ENCODE measurements at places on chromosomes 7 and 10. TPM values are rescaled to one million over a fixed set of nuclear protein-coding genes. Genes with fewer than 3 reads are reported as not detected.

DNA sequence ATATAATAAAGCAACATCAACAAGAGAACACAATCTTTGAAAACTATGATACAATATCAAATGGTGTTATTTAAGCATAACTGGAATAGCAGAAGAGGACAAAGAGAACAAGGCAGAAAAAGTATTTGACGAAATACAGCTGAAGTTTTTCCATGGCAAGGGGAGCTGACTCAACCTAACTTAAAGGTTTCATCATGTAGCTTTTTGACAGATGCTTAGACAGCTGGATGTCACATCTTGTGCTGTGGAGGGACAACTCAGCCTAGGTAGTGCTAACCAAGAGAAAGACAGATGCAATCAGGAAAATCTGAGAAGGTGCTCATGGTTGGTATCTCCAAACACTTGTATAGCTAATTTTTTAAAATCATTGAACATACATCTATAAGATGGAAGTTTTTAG is 208.2 kb downstream of the TFEC start:
- H3K27ac ChIP-seq: no peak overlapping the region
- no peaks in the 10 kb centered on the region for H3K36me3 ChIP-seq
- DNase-seq: no peak
- no peak overlapping the region for H3K4me3 ChIP-seq

DNA sequence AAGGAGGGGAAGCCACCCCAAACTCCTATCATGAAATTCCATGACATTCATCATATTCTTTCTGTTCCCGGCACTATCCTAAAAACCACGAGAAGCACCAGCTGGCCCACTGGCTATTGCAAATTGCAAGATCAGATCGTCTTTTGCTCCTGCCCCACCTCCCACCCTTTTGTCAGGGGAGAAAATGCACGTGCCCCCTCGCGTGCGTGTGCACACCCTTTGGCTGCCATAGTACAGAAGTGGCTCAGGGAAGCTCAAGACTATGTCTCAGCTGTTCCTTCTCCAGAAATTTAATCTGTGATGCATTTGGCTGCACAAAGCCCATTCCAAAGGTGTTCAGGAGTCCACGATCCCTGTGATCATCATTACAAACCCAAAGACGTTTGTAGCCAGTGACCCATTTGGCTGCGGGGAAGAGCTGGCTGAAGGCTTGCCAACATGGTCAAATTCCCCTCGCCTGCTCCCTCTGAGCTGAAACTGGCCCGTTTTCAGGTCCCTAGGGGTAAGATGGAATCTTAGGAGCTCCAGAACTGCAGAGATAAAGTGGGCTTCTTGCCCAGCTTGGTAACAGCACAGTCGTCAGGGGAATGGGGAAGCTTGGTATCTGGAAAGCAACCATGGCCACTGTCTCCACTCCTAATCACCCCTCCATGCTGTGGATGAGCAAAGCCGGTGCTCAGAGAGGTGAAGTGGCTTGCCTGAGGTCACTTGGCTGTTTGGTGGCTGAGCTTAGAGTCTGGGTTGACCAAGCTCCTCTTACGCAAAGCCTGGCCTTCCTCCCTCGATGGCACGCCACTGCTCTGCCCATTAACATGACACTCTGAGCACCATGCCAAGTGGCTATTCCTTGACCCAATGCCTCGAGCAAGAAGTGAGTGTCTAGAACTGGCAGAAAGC is 155.4 kb downstream of the NEURL1 start:
- H3K4me3 ChIP-seq: no peak overlapping the region
- H3K4me1 ChIP-seq: peaks cover 78% of the 10 kb centered on the region
- peak overlapping the region; percentile 53 for H3K27ac ChIP-seq

DNA sequence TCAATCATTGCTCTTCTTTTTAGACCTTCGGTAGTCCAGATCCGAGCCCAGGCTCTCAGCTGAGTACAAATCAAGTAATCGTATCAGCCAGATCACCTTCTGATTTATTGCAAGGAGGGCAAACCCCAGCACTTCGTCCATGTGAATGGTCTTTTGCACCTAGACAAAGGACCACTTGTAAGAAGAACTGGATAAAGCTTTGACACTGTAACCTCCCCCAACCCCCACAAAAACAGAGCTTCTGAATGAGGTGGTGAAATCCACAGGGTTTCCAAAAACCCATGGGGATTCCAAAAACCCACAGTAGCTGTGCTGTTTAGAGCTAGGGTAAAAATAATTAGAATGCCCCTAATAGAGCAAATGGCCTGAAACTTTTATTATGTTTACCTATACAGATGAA is 148.8 kb upstream of the ODAD2 start:
- H3K4me1 ChIP-seq: no peaks in the 10 kb centered on the region
- no peak overlapping the region for H3K4me3 ChIP-seq
- no peak overlapping the region for H3K27ac ChIP-seq
- no peaks in the 10 kb centered on the region for H3K27me3 ChIP-seq

- H3K27me3 ChIP-seq: no peaks in the 10 kb centered on the region
- no peak overlapping the region for H3K27ac ChIP-seq
- DNase-seq: no peak
Measured at GRCh38 chr7:146146831-146147486, 30.4 kb downstream of the CNTNAP2 start.

- peak overlapping the region; percentile 17 for H3K4me3 ChIP-seq
- H3K27me3 ChIP-seq: no peaks in the 10 kb centered on the region
- no peak for DNase-seq
- H3K4me1 ChIP-seq: peaks cover 17% of the 10 kb centered on the region
- H3K27ac ChIP-seq: peak overlapping the region; percentile 7
Measured at GRCh38 chr10:17348501-17349349, 105.7 kb downstream of the ST8SIA6 start.

DNA sequence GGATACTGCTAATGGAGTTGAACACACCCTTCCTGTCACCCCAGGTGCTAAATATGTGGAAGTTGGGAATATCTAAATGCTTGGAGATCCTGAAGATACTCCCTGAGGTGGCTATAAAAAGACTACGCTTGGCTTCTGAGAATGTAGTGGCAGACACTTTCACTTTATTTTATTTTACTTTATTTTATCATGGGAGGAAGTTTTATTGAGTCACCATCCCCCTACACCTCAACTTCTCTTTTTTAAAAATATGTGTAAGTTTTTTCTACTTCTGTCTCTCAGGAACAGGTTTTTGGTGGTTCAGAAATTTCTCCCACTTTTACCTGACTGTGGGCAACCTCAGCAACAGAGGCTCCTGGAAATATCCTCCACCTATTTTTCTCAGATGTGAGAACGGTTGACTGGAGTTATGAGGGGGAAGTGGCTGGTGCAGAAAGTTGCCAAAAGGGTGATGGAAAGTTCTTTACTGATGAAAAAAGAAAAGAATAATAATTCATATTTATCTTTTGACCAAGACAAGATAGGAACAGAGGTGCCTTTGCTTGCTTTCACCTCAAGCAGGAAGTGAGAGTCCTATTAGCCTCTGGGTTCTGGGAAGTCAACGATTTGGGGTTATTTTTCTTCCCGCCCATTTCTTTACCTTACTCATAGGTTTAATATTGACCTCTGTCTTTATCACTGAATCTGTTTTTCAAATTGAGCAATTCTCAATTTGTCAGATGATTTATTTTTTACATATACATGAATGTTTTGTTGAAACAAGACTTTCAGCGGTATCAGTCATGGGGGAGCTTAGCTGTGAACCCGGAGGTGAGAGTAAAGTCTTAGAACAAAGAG is 103.6 kb downstream of the AHR start:
- H3K36me3 ChIP-seq: no peaks in the 10 kb centered on the region
- no peaks in the 10 kb centered on the region for H3K27me3 ChIP-seq
- H3K4me1 ChIP-seq: peaks cover 5% of the 10 kb centered on the region

- H3K4me1 ChIP-seq: no peaks in the 10 kb centered on the region
- no peak overlapping the region for H3K27ac ChIP-seq
- no peak overlapping the region for H3K4me3 ChIP-seq
- DNase-seq: no peak
Measured at GRCh38 chr7:14497390-14497789, 405.2 kb downstream of the DGKB start.

GRCh38 chr10:51619365-51619764 is 80.0 kb downstream of the CSTF2T start:
- no peak overlapping the region for H3K4me3 ChIP-seq
- no peaks in the 10 kb centered on the region for H3K4me1 ChIP-seq
- H3K27ac ChIP-seq: no peak overlapping the region
- H3K36me3 ChIP-seq: no peaks in the 10 kb centered on the region
- DNase-seq: no peak
- H3K27me3 ChIP-seq: no peaks in the 10 kb centered on the region

DNA sequence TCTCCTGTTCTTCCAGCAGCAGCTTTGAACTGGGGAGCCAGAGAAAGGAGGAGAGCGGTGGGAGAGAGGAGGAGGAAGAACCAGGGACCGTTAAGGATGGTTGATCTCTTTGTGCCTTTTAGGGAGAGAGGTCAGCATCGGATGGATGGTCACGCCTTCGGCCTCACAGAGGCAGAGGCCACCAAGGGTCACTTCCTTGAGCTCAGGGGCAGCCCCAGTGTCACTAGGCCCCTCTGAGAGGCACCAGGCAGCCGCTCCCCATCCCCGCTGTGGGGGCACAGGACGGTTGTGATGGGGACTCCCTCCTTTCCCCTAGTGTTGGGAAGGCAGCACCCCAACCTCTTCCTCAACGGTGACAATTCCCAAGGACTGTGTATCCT is 121.4 kb downstream of the DNAJB6 start:
- H3K36me3 ChIP-seq: no peaks in the 10 kb centered on the region
- H3K27me3 ChIP-seq: peaks cover 12% of the 10 kb centered on the region
- no peak for DNase-seq
- H3K27ac ChIP-seq: no peak overlapping the region
- H3K4me1 ChIP-seq: peaks cover 3% of the 10 kb centered on the region

DNA sequence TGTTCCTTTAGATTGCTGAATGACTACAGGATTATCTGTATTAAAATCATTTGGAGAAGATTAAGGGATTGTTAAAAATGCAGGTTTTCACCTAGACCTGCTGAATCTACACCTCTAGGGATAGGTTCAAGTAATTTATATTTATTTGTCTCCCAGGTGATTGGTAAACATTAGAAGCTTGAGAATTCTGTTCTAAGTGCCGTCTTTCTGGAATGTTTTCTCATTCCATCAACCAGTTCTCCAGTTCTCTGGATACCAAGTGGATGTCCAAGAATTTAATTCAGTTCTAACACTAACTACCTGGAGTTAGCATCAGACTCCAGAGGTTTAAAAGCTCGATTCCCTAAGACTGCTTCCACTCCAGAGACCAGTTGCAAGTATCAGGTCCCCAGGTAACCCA is 110.9 kb downstream of the PRTFDC1 start:
- no peaks in the 10 kb centered on the region for H3K27me3 ChIP-seq
- H3K4me1 ChIP-seq: no peaks in the 10 kb centered on the region
- H3K4me3 ChIP-seq: no peak overlapping the region
- no peaks in the 10 kb centered on the region for H3K36me3 ChIP-seq
- no peak overlapping the region for H3K27ac ChIP-seq

GRCh38 chr10:104216631-104217030 is 15.5 kb downstream of the CFAP43 start:
- H3K4me3 ChIP-seq: no peak overlapping the region
- H3K27me3 ChIP-seq: no peaks in the 10 kb centered on the region
- H3K36me3 ChIP-seq: no peaks in the 10 kb centered on the region
- H3K4me1 ChIP-seq: no peaks in the 10 kb centered on the region

DNA sequence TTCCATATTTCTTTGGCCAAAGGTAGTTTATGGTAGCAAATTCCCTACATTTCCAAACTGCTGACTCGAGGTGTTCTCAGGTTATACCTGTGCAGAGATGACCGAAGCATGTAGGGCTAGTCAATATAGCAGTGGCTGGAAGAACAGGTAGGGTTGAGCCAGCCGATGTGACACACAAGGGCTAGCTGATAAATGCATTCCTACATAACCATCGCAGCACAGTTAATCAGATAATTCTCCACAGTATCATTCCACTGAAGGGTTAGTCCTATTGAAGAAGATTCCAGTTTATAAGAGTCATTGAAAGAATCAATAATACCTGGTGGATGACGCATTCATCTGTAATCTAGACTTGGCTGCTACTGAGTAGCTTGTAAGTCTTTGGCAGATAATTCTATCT is 220.0 kb downstream of the KIF20B start:
- H3K4me1 ChIP-seq: no peaks in the 10 kb centered on the region
- no peaks in the 10 kb centered on the region for H3K36me3 ChIP-seq
- DNase-seq: no peak
- H3K27ac ChIP-seq: no peak overlapping the region
- H3K4me3 ChIP-seq: no peak overlapping the region

DNA sequence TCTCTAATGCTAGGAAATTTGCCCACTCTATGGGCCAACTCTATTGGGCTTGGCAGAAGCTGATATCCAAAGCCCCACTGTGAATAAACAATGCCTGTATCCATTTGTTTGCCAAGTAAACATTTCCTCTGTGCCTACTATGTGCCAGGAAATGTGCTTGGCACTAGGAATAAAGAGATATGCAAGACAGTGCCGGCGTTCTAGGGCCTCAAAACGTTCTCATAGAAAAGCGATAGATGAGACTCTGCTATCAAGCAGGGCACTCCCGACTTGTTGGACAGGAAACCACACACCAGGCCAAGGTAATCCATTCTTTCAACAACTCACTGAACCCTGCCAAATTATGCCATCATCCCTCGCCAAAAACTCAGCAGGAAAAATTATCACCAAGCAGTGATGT is 196.7 kb downstream of the IPMK start:
- H3K27me3 ChIP-seq: no peaks in the 10 kb centered on the region
- no peaks in the 10 kb centered on the region for H3K4me1 ChIP-seq
- H3K36me3 ChIP-seq: no peaks in the 10 kb centered on the region
- no peak for DNase-seq

GRCh38 chr10:8100366-8100765 is 45.9 kb downstream of the GATA3 start:
- H3K36me3 ChIP-seq: no peaks in the 10 kb centered on the region
- peaks cover 3% of the 10 kb centered on the region for H3K4me1 ChIP-seq
- H3K27me3 ChIP-seq: peaks cover 9% of the 10 kb centered on the region
- DNase-seq: no peak
- no peak overlapping the region for H3K4me3 ChIP-seq

DNA sequence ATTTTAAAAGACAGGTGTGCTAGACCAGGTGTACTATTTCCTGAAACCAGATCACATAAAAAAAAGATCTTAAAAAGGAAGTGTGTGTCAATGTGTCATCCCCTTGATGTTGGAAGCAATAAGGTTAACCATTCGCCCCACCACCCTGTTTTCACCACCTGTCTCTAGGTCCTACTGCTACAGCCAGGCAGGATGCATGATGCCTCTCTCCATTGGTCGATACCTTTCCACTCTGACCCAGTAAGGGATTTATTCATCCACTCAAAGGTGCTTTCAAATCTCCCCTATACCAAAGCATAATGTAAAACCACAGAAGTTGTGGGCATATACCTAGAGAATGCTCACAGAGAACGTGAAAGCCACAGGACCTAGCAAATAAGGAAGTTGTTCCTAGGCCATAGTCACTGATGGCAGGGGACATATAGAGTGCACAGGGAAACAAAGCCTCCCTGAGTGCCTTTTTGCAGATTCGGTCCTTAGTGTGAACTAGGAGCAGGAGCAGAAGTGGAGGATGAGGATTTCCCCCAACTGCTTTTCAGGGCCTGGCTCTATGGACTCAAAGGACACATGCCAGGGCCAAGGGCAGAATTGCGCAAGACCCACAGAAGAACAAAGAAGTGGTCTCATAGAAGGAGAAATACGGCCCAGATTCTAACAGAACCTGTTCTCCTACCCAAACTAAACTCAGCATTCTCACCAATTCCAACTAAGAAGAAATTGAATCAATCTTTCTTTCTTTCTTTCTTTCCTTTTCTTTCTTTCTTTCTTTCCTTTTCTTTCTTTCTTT is 631.5 kb upstream of the NRP1 start:
- no peak for DNase-seq
- H3K27me3 ChIP-seq: no peaks in the 10 kb centered on the region
- no peak overlapping the region for H3K27ac ChIP-seq
- H3K36me3 ChIP-seq: no peaks in the 10 kb centered on the region
- no peak overlapping the region for H3K4me3 ChIP-seq

Gene CYP2C9
- 2.9 TPM for total RNA-seq

Gene NPSR1
- not detected for total RNA-seq

Data from suprapubic skin (tissue), 4 donors.